Gastroesophageal sphincter (tissue), 4 donors: ENCODE measurements at places on chromosomes 11 and 22. TPM values are rescaled to one million over a fixed set of nuclear protein-coding genes. Genes with fewer than 3 reads are reported as not detected.

- ATAC-seq, result no peak
Measured at GRCh38 chr11:17541330-17541885, 2.8 kb downstream of the USH1C start.

GRCh38 chr22:49207008-49208003 lies 620.4 kb downstream of the BRD1 start:
- no peak for ATAC-seq

GRCh38 chr11:95547186-95547585 lies 242.4 kb downstream of the FAM76B start:
- ATAC-seq, result no peak

The ART1 gene
- total RNA-seq, result not detected

The SYCE3 gene
- total RNA-seq, result not detected

DNA sequence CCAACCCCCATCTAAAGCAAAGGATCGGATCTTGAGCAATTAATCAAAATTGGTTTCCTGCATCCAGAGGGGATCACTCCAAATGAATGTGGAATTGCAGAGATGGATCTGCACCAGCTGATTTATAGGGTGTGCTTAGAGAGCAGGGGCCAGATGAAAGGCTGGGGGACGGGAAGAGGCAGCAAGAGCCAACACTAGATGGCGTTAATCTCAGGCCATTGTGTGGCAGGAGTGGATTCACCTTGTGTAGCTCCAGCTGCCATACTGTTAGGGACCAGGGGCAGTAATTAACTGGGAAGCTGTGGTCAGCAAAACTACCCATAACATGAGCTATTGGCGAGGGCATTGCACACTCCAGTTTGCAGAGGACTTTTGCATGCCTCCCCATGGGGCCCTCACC lies 35.6 kb downstream of the SERPINH1 start:
- no peak for ATAC-seq

DNA sequence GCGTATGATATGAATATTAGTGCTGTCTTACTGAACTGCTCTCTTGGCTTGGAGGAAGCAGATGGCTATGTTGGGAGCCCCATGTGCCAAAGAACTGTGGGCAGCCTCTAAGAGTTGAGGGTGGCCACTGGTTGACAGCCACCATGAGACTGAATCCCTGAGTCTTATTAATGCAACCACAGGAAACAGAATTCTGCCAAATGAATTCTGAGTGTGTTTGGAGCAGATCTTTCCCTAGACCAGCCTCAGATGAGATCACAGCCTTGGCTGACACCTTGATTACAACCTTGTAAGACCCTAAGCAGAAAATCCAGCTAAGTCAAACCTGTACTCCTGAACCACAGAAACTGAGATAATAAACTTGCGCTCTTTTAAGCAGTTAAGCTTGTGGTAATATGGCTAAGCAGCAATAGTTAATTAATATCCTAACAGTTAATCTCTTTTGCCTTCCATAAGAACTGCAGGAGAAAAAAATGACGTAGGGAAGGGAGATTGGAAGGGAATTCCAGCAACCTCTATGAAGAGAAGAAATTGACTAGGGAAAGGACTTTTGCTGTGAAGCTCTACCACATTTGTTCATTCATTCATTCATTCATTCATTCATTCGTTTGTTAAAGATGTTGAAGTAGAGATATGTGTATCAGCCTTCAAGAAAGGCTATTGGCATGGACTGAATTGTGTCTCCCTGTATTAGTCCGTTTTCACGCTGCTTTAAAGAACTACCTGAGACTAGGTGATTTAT lies 26.8 kb downstream of the ADM start:
- no peak for ATAC-seq

The TMEM126A gene
- total RNA-seq, result 17.3 TPM

DNA sequence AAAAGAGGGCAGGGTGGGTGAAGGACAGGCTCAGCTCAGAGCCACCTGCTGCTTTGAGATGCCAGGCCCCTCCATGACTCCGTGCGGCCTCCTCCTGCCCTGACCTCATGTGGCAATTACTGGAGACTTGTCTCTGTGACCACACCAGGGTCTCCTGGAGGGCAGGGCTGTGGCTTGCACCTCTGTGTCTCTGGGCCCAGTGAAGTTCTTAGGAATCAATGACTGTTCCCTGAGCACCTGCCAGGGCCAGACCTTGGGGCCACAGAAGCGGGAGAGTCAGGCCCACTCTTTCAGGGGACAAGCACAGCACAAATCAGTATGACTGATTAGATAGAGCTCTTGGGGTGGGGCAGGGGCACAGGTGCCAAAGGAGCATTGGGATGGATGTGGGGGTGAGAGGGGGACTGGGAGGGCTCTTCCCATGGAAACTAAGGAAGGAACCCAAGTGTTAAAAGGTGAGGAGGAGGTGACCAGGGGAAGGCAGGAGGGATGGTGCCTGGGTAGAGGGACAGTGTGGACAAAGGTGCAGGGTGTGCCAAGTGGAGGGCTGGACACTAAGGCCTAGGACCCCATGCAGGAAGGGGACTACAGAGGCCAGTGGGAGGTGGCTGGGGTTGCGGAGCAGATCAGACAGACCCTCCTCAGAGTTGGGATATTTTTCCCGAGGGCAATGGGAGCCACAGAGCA lies 77.3 kb upstream of the SHISAL1 start:
- ATAC-seq, result no peak

- no peak for ATAC-seq
Measured at GRCh38 chr11:47765086-47765485, 2.1 kb downstream of the FNBP4 start.

- no peak for ATAC-seq
Measured at GRCh38 chr11:12520054-12520453, 142.7 kb downstream of the PARVA start.

GRCh38 chr11:86438685-86439084 lies 64.0 kb downstream of the CCDC81 start:
- no peak for ATAC-seq

DNA sequence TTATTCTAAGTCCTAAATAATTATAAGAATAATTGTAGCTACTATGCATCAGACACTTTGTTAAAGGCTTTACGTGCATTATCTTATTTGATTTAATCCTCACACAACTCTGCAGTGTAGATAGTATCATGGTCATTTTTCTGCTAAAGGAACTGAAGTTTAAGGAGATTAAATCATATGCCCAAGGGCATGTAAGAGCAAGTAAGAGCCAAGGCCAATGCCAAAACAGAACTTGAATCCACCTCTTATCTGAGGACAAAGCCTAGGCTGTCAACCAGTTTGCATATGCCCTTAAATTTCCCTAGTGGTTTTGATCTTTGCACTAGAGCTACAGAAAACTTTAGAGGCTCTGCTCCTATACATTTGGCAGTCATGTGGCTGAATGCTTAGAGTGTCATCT lies 65.6 kb upstream of the OR5AK2 start:
- no peak for ATAC-seq

The RAB3IL1 gene
- 11.5 TPM for total RNA-seq

DNA sequence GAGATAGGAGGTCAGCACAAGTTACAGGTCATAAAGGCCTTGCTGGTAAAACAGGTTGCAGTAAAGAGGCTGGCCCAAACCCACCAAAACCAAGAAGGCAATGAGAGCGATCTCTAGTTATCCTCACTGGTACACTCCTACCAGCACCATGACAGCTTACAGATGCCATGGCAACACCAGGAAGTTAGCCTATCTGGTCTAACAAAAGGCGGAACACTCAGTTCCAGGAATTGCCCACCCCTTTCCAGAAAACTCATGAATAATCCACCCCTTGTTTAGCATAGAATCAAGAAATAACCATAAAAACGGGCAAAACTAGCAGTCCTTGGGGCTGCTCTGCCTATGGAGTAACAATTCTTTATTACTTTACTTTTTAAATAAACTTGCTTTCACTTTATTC lies 43.5 kb upstream of the B3GAT1 start:
- no peak for ATAC-seq

- ATAC-seq, result no peak
Measured at GRCh38 chr11:11182261-11182660, 170.8 kb downstream of the CSNK2A3 start.

The SAMM50 gene
- total RNA-seq, result 19.8 TPM

The ZNF215 gene
- total RNA-seq, result 0.31 TPM

GRCh38 chr22:49006207-49007012 lies 821.3 kb downstream of the BRD1 start:
- ATAC-seq, result no peak

GRCh38 chr22:44153710-44154109 lies 27.0 kb upstream of the PARVG start:
- ATAC-seq, result no peak

DNA sequence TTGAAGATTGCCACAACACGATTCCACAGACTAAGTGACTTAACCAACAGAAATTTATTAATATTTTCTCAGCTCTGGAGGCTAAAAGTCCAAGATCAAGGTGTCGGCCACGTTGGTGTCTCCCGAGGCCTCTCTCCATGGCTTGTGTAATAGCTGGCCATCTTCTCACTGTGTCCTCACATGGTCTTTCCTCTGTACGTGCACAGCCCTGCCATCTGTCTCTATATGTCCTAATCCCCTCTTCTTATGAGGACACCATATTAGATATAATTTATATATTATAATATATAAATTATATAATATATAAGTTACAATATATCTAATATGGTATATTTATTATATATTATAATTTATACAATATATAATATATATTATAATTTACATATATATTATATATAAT lies 25.1 kb upstream of the SCGB1A1 start:
- no peak for ATAC-seq

DNA sequence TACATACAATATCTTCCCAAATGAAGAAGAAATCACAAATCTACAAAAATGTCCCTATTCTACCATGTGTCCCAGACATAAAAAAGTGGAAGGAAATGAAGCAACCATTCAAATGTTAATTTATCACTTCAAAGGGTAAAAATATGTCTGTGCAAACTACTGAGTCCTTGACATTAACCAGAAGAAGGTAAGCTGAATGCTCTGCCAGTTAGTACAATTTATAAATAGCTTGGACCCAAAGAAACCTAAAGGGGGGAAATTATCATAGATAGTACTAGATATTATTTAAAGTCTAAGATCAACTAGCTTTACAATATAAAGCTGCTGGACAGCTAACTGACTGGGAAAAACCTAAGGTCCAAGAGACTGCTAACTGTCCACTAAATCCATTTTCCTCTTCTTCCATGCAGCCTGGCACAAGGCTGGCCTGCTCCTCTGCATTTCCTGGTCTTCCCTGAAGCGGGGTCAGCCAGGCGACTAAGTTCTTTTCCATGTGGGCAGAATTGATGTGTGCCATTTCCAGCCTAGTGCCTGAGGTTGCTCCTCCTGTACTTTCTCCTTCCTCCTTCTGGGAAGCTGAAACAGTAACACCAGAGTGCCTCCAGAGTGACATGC lies 190.9 kb downstream of the CADM1 start:
- ATAC-seq, result no peak

GRCh38 chr11:47248304-47248663 lies 330 bp downstream of the ACP2 start:
- peak; percentile 2 for ATAC-seq

DNA sequence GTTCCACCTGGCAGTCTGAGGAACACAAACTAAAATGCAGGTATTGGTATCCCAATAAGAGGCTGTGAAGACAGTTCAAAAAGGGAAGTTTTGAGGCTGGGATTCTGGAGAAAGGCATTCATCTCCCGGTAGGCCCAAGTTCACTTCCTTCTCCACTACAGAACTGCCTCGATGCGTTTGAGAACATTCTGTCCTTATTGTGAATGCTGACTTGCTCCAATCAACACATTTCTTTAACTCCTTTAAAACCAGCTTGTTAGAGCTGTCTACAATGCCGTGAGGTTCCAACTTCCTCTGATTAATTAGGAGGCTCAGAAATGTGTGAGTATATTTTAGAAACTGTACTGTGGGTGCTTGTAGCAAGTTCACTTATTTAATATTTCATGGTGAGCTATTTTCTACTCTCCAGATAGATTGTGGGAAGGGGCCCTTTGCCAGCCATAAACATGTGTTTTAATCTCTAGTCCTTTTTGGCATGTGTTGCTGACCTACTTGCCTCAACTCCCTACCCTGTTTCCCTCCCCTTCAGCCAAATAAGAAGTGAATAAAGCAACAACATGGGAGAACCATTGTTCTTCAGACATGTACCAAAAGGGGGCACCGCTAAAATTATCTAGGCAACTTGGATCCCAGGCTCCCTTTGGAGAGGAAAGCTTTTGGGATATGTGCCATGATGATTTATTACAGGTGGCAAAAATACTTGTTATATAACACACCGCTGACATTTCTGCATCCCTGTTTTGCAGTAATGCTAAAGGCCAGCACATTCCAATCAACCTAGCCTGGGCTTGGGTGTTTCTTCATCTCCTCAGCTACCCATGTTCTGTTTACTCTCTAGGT lies 245.6 kb downstream of the BLID start:
- peak; percentile 90 for ATAC-seq

DNA sequence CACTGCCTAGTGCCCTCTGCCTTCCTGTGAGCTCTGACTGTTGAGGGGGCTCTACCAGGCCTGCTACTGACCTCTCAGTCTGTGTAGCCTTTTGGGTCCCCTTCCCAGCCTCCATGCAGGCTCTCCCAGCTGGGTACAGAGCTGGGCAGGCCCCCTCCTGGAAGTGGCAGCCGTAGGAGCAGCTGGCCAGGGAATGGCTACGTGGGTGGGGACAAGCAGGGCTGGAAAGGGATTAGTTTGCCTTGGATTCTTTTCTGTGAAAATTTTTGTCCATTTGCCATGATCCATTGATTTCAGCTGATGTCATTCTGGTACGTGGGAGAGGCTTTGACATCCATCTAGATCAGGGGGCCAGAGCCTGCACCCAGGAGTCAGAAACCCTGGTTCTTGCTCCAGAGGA lies 23.9 kb upstream of the NECTIN1 start:
- ATAC-seq, result no peak

The APOL4 gene
- 18.8 TPM for total RNA-seq

The MOV10L1 gene
- not detected for total RNA-seq

DNA sequence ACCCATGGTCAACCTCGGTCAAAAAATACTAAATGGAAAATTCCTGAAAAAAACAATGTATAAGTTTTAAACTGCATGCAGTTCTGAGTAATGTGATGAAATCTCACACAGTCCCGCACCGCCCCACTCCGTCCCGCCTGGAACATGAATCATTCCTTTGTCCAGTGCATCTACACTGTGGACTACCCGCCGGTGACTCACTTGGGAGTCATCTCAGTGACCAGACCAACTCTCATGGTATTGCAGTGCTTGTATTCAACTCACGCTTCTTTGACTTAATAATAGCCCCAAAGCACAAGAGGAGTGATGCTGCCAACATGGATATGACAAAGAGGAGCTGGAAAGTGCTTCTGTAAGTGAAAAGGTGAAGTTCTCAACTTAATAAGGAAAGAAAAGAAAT lies 48.8 kb downstream of the ARHGAP32 start:
- ATAC-seq, result peak; percentile 96

- ATAC-seq, result no peak
Measured at GRCh38 chr11:48150213-48150612, 66.4 kb upstream of the OR4B1 start.

- ATAC-seq, result no peak
Measured at GRCh38 chr22:25437414-25438160, 126.9 kb upstream of the GRK3 start.

The TIGD3 gene
- total RNA-seq, result 0.27 TPM

The TEX54 gene
- total RNA-seq, result not detected
